Panc1 (cell line): ENCODE measurements at places on chromosomes 5 and 9.

DNA sequence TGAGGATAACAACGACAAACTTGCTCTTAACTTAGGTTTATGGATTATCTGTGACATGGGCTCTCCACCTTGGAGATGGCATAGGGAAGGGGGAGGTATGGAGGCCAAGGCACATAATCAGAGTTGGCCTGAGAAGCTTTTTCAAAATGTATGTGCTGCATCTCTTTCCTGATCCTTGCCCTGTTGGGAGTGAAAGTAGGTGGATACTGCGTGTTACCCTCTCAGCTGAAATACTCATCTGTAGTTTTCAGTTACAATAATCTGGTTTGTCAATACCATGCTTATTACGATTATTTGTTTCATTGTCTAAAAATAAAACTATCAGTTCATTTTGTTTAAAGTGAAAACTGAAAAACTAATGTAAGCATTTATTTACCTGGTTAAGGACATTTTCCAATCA lies 86.7 kb downstream of the SLC44A1 start:
- no peaks in the 10 kb centered on the region for H3K36me3 ChIP-seq
- no peak for DNase-seq
- H3K27me3 ChIP-seq, result no peaks in the 10 kb centered on the region
- H3K27ac ChIP-seq, result no peak overlapping the region

DNA sequence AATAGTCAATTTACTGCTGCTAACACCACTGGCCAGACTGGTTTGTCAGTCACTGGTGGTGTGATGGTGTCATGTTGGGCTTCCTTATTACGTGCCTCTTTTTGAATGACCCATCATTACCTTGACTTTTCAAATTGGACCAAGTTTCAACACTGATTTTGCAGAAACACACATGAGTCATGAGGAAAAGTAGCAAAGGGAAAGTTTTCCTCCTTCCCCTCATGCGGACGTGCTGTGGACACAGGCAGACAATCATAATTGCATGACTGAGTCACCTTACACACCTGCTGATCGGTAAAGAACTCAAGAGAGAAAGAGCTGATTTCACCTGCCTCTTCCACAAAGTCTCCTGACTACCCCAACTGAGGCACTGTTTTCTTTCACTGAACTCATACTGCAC lies 324.5 kb downstream of the ARRDC3 start:
- no peaks in the 10 kb centered on the region for H3K36me3 ChIP-seq
- H3K4me3 ChIP-seq, result no peak overlapping the region
- H3K4me1 ChIP-seq, result no peaks in the 10 kb centered on the region

GRCh38 chr5:75037106-75037505 lies 15.3 kb downstream of the GCNT4 start:
- no peak overlapping the region for H3K4me3 ChIP-seq
- no peak overlapping the region for H3K27ac ChIP-seq
- H3K4me1 ChIP-seq, result no peaks in the 10 kb centered on the region
- H3K27me3 ChIP-seq, result peaks cover 6% of the 10 kb centered on the region; the same call in 1 of the 2 replicates
- no peaks in the 10 kb centered on the region for H3K36me3 ChIP-seq

GRCh38 chr5:56175488-56175887 lies 57.6 kb downstream of the ANKRD55 start:
- no peak for DNase-seq
- no peaks in the 10 kb centered on the region for H3K36me3 ChIP-seq
- H3K4me1 ChIP-seq, result no peaks in the 10 kb centered on the region
- no peak overlapping the region for H3K27ac ChIP-seq
- no peak overlapping the region for H3K4me3 ChIP-seq

GRCh38 chr9:130144703-130145102 lies 27.5 kb upstream of the NCS1 start:
- no peaks in the 10 kb centered on the region for H3K27me3 ChIP-seq
- H3K27ac ChIP-seq, result no peak overlapping the region
- DNase-seq, result no peak
- no peaks in the 10 kb centered on the region for H3K4me1 ChIP-seq
- H3K4me3 ChIP-seq, result no peak overlapping the region

DNA sequence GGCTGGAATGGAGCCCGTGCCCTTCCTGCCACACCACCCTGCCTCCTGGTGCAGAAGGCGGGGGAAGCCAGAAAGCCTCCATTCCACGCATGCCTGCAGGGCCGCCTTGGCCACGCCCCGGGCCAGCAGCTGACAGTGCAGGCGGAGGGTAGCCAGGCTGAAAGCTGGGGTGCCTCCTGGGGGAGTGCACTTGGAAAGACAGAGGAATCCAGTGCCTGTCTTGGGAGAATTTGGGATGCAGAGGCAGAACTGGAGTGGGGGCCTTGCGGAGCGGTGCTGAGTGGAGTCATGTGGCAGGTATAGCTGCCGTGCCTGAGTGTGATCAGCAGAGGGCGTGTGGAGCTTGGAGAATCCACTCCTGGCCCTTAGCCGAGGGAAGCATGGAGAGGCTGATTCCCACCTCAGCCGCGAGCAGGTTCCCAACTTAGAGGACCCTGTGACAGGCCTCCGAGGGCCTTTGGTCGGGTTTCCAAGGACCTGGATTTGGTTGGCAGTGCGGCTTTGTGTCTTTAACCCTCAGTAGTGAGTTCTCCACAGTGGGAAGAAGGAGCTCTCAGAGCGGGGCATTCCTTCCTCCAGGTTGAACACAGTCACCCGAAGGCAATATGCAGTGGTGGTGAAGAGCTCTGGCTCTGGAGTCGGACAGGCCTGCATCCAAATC lies 9.1 kb upstream of the URM1 start:
- no peaks in the 10 kb centered on the region for H3K36me3 ChIP-seq
- peaks cover 3% of the 10 kb centered on the region; the same call in 1 of the 2 replicates for H3K4me1 ChIP-seq
- DNase-seq, result peak; percentile 42
- no peaks in the 10 kb centered on the region for H3K27me3 ChIP-seq
- peak overlapping the region; percentile 36 for H3K4me3 ChIP-seq
- H3K27ac ChIP-seq, result peak overlapping the region; percentile 39; the same call in 1 of the 2 replicates

GRCh38 chr5:147667363-147667762 lies 115.2 kb downstream of the JAKMIP2 start:
- no peak for DNase-seq
- H3K36me3 ChIP-seq, result no peaks in the 10 kb centered on the region
- H3K4me3 ChIP-seq, result no peak overlapping the region
- H3K27ac ChIP-seq, result no peak overlapping the region
- no peaks in the 10 kb centered on the region for H3K4me1 ChIP-seq
- no peaks in the 10 kb centered on the region for H3K27me3 ChIP-seq

DNA sequence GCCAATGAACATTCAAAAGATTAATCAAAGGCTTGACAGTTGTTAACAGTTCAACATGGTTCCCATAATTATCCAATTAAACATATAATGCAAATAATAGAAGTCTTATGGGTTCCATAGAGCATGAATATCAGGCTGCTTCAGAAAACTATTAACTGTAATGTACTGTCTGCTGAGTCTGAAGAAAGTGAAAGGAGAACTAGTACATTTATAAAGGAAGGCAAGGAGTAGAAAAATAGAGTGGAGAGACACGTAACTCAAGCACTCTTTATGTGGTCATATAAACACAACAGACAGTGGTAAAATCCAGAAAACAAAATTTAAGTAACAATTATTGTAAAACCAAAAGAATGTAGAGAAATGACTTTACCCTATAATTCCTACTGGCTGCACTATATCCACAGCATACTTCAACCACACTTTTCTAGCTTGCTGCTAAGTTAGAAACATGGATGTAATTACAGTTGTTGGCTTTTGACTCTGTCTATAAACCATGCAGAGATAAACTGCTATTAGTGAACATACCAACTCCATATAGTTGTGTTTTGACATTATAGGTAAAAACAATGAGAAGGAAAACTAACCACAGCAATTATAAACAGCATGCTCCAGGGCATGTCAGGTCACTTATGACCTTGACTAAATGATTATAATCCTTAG lies 32.7 kb downstream of the NFIB start:
- no peaks in the 10 kb centered on the region for H3K27me3 ChIP-seq
- DNase-seq, result no peak
- no peak overlapping the region for H3K4me3 ChIP-seq
- peaks cover 9% of the 10 kb centered on the region for H3K4me1 ChIP-seq

GRCh38 chr5:97918057-97918456 lies 735.0 kb upstream of the RIOK2 start:
- no peaks in the 10 kb centered on the region for H3K27me3 ChIP-seq
- H3K4me3 ChIP-seq, result no peak overlapping the region
- no peak for DNase-seq
